ENCODE measurements at places on chromosomes 7 and 10.

GRCh38 chr7:55963584-55964168 lies 709 bp upstream of the NIPSNAP2 start:
- H3K27me3 ChIP-seq: no peaks in the 10 kb centered on the region
- peaks cover 2% of the 10 kb centered on the region for H3K4me1 ChIP-seq
- no peaks in the 10 kb centered on the region for H3K36me3 ChIP-seq
- peak overlapping the region; percentile 91 for H3K4me3 ChIP-seq

GRCh38 chr10:20363684-20364083 lies 533.4 kb downstream of the NEBL start:
- DNase-seq: no peak
- H3K27ac ChIP-seq: no peak overlapping the region
- H3K4me3 ChIP-seq: no peak overlapping the region
- no peaks in the 10 kb centered on the region for H3K36me3 ChIP-seq

- H3K27ac ChIP-seq: no peak overlapping the region
- peaks cover 8% of the 10 kb centered on the region for H3K36me3 ChIP-seq
- no peak for DNase-seq
- H3K27me3 ChIP-seq: no peaks in the 10 kb centered on the region
Measured at GRCh38 chr10:75019370-75019769, 92.1 kb upstream of the SAMD8 start.

- H3K4me3 ChIP-seq: no peak overlapping the region
- no peaks in the 10 kb centered on the region for H3K27me3 ChIP-seq
- no peak overlapping the region for H3K27ac ChIP-seq
- H3K4me1 ChIP-seq: no peaks in the 10 kb centered on the region
- no peak for DNase-seq
- H3K36me3 ChIP-seq: no peaks in the 10 kb centered on the region
Measured at GRCh38 chr10:30557884-30558283, 71.7 kb downstream of the LYZL2 start.

DNA sequence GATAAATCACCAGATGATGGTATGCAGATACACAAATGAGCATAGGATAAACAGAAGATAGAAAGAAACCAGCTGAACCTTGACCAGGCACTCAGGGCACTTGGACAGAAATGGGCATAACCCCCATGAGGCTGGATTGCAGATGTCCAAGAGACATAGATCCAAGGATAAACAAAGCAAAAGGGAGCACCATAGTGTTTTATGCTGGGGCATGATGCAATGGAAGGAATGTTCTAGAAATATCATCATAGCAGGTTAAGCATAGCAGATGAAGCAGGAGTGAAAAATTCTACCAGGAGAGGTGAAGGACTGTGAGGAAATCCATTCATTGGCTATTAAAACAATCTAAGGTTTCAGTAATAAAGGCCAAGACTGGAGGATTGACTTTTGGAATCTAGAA lies 70.5 kb upstream of the TES start:
- H3K27me3 ChIP-seq: no peaks in the 10 kb centered on the region
- no peak overlapping the region for H3K27ac ChIP-seq
- no peaks in the 10 kb centered on the region for H3K4me1 ChIP-seq
- DNase-seq: no peak
- no peaks in the 10 kb centered on the region for H3K36me3 ChIP-seq

DNA sequence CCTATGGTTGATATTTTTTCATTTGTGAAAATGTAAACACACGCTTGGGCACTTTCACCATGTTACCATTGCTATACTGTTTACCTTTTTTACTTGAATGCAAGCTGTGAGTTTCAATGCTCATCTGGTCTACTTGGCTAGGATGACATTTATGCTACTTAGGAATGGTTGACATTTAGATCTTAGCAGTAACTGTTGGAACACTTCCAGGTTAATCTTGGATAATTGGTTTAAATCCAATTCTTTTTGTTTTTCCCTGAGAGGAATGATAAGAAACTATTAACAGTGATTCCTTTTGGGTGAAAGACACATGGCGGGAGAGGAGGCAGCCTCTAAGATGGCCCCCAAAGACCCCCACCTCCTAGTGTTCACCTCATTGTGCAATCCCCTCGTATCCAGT lies 51.4 kb upstream of the AMPH start:
- H3K4me3 ChIP-seq: no peak overlapping the region
- H3K27me3 ChIP-seq: no peaks in the 10 kb centered on the region

- no peak for DNase-seq
- H3K36me3 ChIP-seq: peaks cover 13% of the 10 kb centered on the region
- no peak overlapping the region for H3K4me3 ChIP-seq
- H3K27ac ChIP-seq: no peak overlapping the region
- H3K4me1 ChIP-seq: peaks cover 6% of the 10 kb centered on the region
- no peaks in the 10 kb centered on the region for H3K27me3 ChIP-seq
Measured at GRCh38 chr10:314381-314780, 179.1 kb downstream of the ZMYND11 start.

DNA sequence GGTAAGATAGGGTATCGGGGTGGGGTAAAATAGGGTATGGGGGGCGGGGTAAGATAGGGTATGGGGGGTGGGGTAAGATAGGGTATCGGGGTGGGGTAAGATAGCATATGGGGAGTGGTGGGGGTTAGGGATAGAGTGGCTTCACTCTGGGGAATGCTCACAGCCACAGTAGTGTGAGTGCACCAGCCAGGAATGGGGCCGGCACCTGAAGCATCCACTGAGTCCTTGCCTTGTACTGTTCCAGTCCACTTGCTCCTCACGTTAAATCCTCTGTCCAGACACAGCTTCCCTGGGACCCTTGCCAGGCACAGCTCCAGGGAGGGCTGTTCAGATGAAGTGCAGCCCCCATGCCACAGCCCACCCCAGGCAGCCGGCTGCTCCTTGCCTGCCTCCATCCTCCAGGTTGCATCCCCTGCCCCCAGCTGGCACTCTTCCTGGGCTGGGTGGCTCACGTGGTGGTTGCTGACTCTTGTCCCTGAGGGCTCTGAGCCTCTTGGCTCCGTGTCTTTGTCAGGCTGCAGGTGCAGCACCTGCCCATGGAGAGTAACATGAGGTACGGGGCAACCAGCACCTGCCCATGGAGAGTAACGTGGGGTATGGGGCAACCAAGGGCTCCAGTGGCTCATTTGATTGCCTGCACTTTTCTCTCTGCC lies 268.4 kb downstream of the TCERG1L start:
- H3K4me1 ChIP-seq: no peaks in the 10 kb centered on the region
- DNase-seq: no peak
- no peaks in the 10 kb centered on the region for H3K36me3 ChIP-seq
- H3K27me3 ChIP-seq: no peaks in the 10 kb centered on the region
- no peak overlapping the region for H3K4me3 ChIP-seq

DNA sequence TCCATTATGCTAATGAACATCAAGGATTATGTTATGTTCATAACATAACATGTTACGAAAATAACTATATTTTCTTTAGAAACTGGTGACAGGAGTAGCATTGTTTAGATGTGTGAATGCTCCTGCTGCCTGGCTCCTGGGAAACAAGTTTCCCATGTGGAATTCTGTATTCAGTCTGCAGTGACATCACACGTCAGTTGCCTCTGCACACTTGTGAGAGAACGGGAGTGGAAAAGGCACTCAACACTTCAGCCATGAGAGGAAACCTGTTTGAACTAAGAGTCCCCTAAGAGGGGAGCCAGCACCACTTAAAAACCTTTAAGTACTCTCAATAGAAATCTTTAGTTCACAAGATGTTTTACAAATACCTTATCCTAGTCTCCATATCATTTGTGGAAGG lies 140.3 kb upstream of the FAM20C start:
- H3K36me3 ChIP-seq: no peaks in the 10 kb centered on the region
- DNase-seq: no peak
- no peaks in the 10 kb centered on the region for H3K4me1 ChIP-seq
- H3K27me3 ChIP-seq: no peaks in the 10 kb centered on the region
- H3K4me3 ChIP-seq: no peak overlapping the region

DNA sequence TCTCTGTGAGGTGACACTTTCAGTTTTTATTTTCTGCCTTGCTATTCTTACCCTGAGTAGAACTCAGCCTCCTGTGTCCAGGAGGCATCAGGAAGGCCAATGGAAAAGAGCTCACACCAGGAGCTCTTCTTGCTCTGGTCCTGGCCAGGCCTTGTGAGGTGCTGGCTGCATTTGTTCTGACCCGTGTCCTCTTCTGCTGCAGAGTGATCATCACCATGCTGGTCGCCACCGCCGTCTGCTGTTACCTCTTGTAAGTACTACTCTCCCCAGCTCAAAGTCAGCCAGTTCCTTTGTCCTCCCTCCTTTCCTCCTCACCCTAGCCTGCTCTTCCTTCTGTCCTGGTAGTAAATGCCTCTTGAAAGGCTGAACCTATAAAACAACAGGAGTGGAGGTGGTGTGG lies 1.6 kb downstream of the ATP6V0E2 start:
- no peaks in the 10 kb centered on the region for H3K36me3 ChIP-seq
- H3K4me3 ChIP-seq: no peak overlapping the region
- peaks cover 5% of the 10 kb centered on the region for H3K4me1 ChIP-seq
- no peak overlapping the region for H3K27ac ChIP-seq

DNA sequence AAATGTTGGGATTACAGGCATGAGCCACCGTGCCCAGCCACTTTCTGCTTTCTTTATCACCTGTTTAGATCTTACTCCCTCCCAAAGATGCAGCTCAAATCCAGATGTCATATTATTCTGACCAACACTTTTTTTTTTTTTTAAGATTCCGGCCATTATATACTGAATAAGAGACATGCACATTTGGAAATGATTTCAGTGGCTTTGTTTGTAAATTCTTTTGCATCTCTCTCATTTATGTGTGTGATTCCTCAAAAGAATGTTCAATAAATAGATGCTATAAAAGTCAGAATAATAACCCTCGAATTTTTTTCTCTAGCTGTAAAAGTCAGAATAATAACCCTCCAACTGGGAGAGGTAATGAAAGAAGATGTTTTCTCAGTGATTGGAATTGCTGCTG lies 25.4 kb downstream of the HECW1 start:
- no peaks in the 10 kb centered on the region for H3K36me3 ChIP-seq
- no peaks in the 10 kb centered on the region for H3K4me1 ChIP-seq
- no peaks in the 10 kb centered on the region for H3K27me3 ChIP-seq
- H3K27ac ChIP-seq: no peak overlapping the region
- no peak for DNase-seq

GRCh38 chr7:101814991-101815825 lies 2.2 kb upstream of the CUX1 start:
- H3K4me1 ChIP-seq: peaks cover 13% of the 10 kb centered on the region
- H3K36me3 ChIP-seq: no peaks in the 10 kb centered on the region
- DNase-seq: no peak
- peak overlapping the region; percentile 21 for H3K27ac ChIP-seq
- peak overlapping the region; percentile 79 for H3K4me3 ChIP-seq

DNA sequence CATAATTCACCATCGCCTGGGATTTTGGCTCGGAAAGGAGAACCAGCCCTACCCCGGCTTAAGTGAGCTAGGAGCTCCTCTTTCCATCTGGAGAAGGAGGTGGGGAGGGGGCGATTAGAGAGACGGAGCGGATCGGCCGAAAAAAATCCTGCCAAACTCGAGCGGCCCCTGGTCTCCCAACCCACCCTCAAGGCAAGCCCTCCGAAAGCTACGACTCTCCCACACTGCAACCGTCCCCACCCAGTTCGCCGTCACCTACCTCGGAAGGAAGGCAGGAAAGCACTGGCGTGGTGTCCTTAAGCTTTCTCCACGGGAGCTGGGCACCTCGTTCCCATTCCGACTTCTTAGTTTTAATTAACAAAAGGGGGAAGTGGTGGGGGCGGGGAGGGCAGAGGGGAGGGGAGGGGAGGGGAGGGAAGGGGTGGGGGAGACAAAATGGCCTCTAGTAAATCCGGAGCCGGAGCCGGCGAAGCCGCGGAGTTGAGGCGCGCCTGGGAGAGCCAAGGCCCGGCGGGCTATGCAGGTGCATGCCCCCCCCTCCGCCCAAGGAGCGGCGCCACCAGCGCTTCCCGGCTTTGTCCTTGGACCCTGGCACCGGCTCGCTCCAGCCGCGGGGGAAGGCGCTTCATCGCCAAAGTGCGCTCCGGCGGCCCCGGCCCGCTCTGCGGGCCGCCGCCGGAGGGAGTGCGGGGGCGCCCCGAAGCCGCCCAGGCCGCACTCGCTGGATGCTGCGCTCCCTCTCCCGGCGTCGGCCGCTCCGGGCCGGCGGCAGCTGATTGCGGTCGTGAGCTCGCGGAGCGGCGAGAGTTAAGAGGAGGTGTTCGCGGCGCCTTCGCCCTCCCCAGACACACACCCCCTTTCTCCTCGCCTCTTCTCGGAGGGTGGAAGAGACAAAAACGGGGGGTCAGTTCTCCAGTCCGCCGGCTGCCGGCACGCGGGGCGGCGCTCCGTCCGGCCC lies at the start of gene LRRC4:
Gene LRRC4 (minus strand): TSS at position 784 of the 958 bp plus-strand sequence. CDS start 797 bp downstream, outside the sequence.
- peak within 1 kb of the TSS; percentile 71 for H3K4me3 ChIP-seq
- H3K4me1 ChIP-seq: peaks cover 5% of the 10 kb centered on the region
- no peak for DNase-seq

DNA sequence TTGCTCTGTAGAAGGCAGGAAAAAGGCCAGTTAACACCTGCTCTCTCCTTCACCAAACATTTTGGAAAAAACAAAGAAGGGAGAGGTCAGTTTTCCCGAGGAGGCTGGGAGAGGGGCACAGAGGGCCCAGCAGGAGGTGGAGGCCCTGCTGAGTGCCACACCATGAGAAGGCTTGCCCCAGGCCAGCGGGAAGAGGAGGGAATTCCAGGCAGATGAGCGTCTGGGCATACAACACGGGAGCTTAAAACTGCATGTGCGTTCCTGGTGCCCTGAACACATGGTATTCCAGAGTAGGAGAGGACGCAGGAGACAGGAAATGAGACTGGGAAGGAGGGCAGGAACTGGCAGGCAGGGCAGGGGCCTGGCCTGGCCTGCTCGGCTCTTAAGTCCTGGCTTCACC lies 182.4 kb downstream of the CCDC3 start:
- H3K4me1 ChIP-seq: peaks cover 25% of the 10 kb centered on the region
- no peak for DNase-seq
- no peaks in the 10 kb centered on the region for H3K36me3 ChIP-seq
- H3K27ac ChIP-seq: no peak overlapping the region
- no peak overlapping the region for H3K4me3 ChIP-seq

- H3K27me3 ChIP-seq: no peaks in the 10 kb centered on the region
- no peak for DNase-seq
- no peak overlapping the region for H3K4me3 ChIP-seq
Measured at GRCh38 chr7:7665031-7665430, 24.5 kb downstream of the UMAD1 start.

- H3K4me1 ChIP-seq: no peaks in the 10 kb centered on the region
- no peaks in the 10 kb centered on the region for H3K36me3 ChIP-seq
- no peaks in the 10 kb centered on the region for H3K27me3 ChIP-seq
- no peak overlapping the region for H3K4me3 ChIP-seq
Measured at GRCh38 chr7:26162431-26162830, 10.4 kb downstream of the NFE2L3 start.

GRCh38 chr7:43495572-43495971 lies 87.3 kb upstream of the STK17A start:
- peaks cover 6% of the 10 kb centered on the region for H3K4me1 ChIP-seq
- DNase-seq: no peak
- H3K27me3 ChIP-seq: no peaks in the 10 kb centered on the region
- H3K27ac ChIP-seq: no peak overlapping the region
- no peak overlapping the region for H3K4me3 ChIP-seq

- H3K36me3 ChIP-seq: no peaks in the 10 kb centered on the region
- no peaks in the 10 kb centered on the region for H3K27me3 ChIP-seq
- no peak overlapping the region for H3K27ac ChIP-seq
- no peak for DNase-seq
Measured at GRCh38 chr10:44760513-44760912, 150.6 kb upstream of the TMEM72 start.

GRCh38 chr7:28055161-28055544 lies 125.4 kb downstream of the JAZF1 start:
- DNase-seq: no peak
- H3K27me3 ChIP-seq: no peaks in the 10 kb centered on the region
- no peaks in the 10 kb centered on the region for H3K36me3 ChIP-seq
- no peak overlapping the region for H3K27ac ChIP-seq
- no peaks in the 10 kb centered on the region for H3K4me1 ChIP-seq
- no peak overlapping the region for H3K4me3 ChIP-seq

- no peaks in the 10 kb centered on the region for H3K4me1 ChIP-seq
- H3K27me3 ChIP-seq: no peaks in the 10 kb centered on the region
- no peak overlapping the region for H3K27ac ChIP-seq
- DNase-seq: no peak
- H3K36me3 ChIP-seq: no peaks in the 10 kb centered on the region
- H3K4me3 ChIP-seq: no peak overlapping the region
Measured at GRCh38 chr7:82559193-82559805, 115.7 kb upstream of the CACNA2D1 start.

All from thoracic aorta (tissue), 2 donors.